ENCODE measurements at places on chromosomes 6 and 20.

DNA sequence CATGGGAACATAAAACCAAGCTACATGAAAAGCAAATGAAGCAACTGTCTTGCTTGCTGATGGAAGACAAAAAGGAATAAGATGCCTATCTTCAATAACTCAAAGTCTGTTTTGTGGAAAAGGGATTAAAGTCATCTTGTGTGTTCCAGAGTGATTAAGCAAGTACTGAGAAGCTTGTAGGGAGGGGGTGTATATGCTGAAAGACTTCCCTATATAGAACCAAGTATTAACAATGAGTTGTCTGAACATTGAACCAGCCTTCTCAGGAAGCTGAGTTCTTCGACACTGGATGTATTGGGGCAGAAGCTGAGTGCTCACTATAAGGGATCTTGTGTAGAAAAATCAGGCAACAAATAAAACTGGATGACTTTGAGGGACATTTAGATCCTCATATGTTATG lies 451.8 kb downstream of the CD83 start:
- H3K27ac ChIP-seq, result no peak overlapping the region
- H3K27me3 ChIP-seq, result no peaks in the 10 kb centered on the region

DNA sequence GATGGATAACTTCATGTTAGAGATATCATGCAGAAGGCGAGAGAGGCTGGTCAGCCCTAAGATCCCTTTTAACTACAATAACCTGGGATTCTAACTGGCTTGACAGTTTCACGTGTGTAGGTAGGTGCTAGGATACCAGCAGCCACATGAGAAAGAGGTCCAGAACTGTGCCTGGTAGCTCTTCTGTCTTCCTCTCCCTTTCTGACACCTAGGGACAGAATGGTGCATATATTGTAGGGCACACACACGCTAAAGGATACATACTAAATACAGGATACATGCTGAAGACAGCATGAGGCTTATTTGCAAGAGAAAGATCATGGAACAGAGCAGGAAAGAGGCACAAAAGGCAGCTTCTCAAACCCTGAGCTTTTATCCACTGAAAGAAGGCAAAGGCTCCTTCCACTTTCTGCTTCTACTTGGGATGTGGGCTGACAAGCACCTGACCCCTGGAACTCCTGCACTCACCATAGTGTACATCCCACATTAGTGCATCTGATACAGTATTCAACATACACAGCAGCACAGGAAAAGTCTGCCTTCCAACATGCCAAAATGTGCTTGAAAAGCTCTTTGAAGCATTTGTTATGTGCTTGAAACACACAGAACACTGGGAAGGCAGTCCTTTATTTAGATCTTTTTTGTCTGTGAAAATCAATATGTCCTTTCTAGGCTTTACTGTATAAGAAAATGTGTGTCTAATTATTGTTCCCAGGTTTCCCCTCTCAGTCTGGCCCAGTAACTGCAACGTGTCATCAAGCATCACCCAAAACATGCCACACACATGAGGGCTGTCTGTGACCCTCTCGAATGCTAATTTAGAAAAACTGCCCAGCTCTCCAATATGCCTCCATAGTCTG lies 3.2 kb downstream of the SLC22A23 start:
- no peaks in the 10 kb centered on the region for H3K4me1 ChIP-seq
- H3K36me3 ChIP-seq, result no peaks in the 10 kb centered on the region
- no peaks in the 10 kb centered on the region for H3K27me3 ChIP-seq
- DNase-seq, result no peak

- no peak overlapping the region for H3K27ac ChIP-seq
- no peaks in the 10 kb centered on the region for H3K27me3 ChIP-seq
- no peak for DNase-seq
- H3K4me1 ChIP-seq, result no peaks in the 10 kb centered on the region
- no peak overlapping the region for H3K4me3 ChIP-seq
These were observed 582.6 kb upstream of the MMS22L start for GRCh38 chr6:97865612-97866011.

DNA sequence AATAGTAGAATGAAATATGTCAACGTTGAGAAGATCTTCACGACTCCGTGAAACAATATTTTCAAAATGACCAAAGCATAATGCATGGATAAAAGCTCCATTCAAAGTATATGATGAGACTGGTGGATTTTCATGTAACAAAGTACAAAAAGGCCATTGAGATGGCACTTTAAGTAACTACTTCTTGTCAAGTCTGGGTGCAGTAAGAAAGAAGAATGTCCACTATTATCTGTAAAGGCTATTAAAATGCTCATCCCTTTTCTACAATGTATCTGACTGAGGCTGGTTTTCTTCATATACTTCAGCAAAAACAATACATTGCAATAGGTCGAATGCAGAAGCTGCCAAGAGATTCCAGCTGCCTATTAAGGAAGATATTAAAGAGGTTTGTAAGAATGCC lies 457.4 kb downstream of the PKHD1 start:
- no peak overlapping the region for H3K4me3 ChIP-seq
- no peak for DNase-seq
- no peaks in the 10 kb centered on the region for H3K4me1 ChIP-seq
- no peak overlapping the region for H3K27ac ChIP-seq
- H3K27me3 ChIP-seq, result no peaks in the 10 kb centered on the region

GRCh38 chr6:138765896-138766655 lies 7.5 kb upstream of the CCDC28A start:
- H3K4me1 ChIP-seq, result no peaks in the 10 kb centered on the region
- H3K36me3 ChIP-seq, result no peaks in the 10 kb centered on the region
- no peak for DNase-seq
- no peaks in the 10 kb centered on the region for H3K27me3 ChIP-seq
- H3K4me3 ChIP-seq, result no peak overlapping the region

- peak overlapping the region; percentile 83 for H3K4me3 ChIP-seq
- DNase-seq, result no peak
- no peaks in the 10 kb centered on the region for H3K27me3 ChIP-seq
These were observed 1.3 kb downstream of the CEP85L start for GRCh38 chr6:118649918-118650581.

GRCh38 chr6:3159805-3160781 lies 2.7 kb upstream of the TUBB2A start:
- no peak for DNase-seq
- H3K27ac ChIP-seq, result peak overlapping the region; percentile 21
- H3K4me1 ChIP-seq, result no peaks in the 10 kb centered on the region
- no peaks in the 10 kb centered on the region for H3K27me3 ChIP-seq
- no peak overlapping the region for H3K4me3 ChIP-seq
- no peaks in the 10 kb centered on the region for H3K36me3 ChIP-seq

DNA sequence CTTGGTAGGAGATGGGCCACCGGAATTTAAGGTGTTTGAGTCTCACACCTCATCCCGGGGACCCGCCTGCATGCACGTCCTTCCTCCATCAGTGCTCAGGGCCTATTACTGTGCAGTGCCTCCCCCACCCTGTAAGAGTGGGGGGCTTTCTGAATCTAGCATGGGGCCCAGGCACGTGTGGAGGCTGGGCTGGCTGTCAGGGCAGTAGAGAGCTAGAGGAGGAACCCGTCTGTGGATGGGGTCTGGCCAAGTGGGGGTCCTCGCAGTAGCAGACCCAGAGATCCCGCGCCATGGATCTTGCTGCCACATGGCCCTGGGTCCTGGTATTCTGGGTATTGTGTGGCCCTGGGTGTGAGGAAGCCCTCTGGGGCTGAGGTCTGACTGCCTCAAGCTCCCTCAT lies 42.9 kb downstream of the SRC start:
- H3K27me3 ChIP-seq, result no peaks in the 10 kb centered on the region
- no peak overlapping the region for H3K27ac ChIP-seq
- no peaks in the 10 kb centered on the region for H3K36me3 ChIP-seq
- H3K4me3 ChIP-seq, result no peak overlapping the region
- no peaks in the 10 kb centered on the region for H3K4me1 ChIP-seq

- no peak for DNase-seq
- peaks cover 6% of the 10 kb centered on the region for H3K4me1 ChIP-seq
- no peaks in the 10 kb centered on the region for H3K36me3 ChIP-seq
- no peak overlapping the region for H3K27ac ChIP-seq
- no peaks in the 10 kb centered on the region for H3K27me3 ChIP-seq
These were observed 31.7 kb downstream of the MAP3K4 start for GRCh38 chr6:161023316-161023715.

DNA sequence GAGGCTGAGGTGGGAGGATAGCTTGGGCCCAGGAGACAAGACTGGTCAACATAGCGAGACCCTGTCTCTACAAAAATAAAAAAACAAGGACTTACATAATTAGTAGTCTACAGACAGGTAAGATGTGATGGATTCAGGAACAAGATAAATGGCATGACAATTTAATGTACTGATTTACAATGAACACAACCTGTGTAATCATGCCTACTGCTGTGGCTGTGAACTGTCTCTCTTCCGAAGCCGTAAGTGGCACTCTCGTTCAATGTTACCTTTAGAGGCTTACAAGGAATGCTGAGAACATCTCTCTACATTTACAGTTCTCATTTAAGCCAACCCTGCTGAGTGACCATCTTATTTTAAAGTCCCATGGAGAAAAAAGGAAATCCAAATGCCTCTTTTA lies 134.8 kb upstream of the PRDM1 start:
- no peaks in the 10 kb centered on the region for H3K36me3 ChIP-seq
- H3K27ac ChIP-seq, result no peak overlapping the region
- no peaks in the 10 kb centered on the region for H3K27me3 ChIP-seq
- no peaks in the 10 kb centered on the region for H3K4me1 ChIP-seq
- no peak overlapping the region for H3K4me3 ChIP-seq

DNA sequence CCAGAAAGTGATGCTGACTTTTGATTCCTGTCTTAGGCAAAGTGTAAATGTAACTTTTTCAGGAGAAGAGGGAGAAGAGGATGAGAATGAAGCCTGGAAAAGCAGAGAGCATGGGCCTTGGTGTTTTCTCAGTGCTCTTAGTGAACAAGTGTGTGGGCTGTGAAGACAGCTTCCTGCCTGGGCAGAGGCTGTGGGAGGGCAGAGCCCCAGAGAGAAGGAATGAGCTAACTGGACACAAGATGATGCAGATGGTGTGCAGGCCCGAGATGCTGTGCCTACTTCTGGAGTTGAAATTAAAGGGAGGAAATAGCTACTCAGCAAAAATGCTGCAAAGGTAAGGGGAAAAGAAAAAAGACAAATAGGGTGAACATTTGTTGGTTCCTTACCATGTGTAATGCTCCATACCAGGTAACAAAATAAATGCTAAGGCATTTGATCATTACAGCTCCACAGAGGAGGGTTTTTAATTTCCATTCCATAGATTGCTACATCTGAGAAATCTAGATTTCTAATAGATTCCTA lies 87.0 kb upstream of the CEP162 start:
- H3K36me3 ChIP-seq, result no peaks in the 10 kb centered on the region
- no peak for DNase-seq
- H3K27ac ChIP-seq, result no peak overlapping the region

DNA sequence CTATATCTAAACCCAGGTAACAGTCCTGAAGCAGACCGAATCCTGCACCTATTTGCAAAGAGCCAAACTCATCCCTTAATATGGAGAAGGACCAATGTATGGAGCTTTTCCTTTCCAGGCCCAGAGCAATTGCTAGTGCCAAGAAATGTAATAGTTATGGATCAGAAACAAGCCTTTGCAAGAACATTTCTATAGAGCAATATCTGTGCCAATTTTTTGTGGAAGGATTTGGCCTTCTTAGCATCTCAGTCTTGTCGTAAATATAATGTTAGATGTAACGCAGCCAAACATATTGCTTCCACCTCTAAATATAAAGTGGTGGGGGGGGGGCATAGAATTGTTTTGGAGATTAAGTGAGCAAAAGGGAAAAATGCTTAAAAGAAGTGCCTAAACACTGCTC lies 2.7 kb downstream of the KIAA0408 start:
- DNase-seq, result no peak
- no peaks in the 10 kb centered on the region for H3K4me1 ChIP-seq
- no peak overlapping the region for H3K4me3 ChIP-seq
- H3K36me3 ChIP-seq, result no peaks in the 10 kb centered on the region

DNA sequence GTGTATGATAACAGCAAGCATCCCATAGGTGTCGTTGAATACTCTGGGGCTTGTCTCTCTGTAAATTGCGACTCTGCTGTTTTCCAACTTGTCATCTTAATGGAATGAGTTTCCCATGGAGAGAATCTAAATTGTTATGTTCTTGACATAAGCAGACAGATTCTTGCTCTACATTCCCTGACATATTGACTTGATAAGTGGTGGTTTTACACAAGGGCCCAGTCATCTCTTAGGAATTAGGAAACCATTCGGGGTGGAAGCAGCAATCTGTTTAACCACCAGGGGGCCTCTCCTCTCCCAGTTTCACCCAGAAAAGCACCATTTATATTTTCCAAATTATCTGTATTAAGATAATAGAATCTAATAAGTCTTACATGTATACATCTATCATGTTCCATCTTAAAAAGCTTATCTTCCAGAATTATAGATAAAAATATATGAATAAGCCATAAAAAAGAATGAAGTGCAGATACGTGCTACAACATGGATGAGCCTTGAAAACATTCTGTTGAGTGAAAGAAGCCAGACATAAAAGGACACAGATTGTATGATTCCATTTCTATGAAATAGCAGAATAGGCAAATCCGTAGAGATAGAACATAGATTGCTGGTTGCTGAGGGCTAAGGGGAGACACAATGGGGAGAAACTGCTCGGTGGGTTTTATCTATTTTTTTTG lies 23.1 kb upstream of the MROH8 start:
- no peak overlapping the region for H3K4me3 ChIP-seq
- H3K27me3 ChIP-seq, result no peaks in the 10 kb centered on the region
- H3K36me3 ChIP-seq, result no peaks in the 10 kb centered on the region
- H3K4me1 ChIP-seq, result no peaks in the 10 kb centered on the region

DNA sequence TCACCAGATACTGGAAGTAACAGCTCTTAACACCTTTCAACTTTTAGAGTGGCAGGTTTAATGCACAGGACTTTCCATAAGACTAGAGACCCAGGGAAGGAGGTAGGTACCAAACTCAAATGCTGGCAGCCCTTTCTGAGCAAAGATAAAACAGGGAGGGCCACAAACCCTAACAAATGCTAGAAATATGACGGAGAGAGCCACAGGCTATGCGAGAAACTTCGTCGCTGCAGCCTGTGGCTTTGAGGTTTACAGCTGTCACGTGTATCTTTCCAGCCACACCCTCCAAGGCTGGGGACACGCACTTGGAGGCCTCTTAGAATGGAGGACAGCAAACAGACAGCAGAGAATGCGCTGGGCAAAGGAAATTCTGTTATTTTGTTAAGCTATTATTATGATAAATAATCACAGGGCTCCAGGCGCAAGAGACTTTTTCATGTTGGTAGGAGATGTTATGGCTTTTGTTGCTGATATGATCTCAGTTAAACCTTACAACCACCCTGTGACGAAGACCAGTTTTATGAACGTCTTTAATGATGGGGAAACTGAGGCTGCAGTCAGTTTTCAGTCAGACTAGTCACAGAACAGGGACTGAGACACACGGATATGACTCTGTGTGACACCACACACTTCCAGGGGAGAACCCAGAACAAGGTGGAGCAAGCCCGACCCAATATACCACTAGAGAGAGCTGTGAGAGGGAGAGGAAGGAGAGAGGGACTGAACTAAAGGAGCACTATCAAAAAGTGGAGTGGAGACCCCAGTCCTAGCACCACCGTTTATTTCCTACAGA lies 2.0 kb downstream of the TRAM2 start:
- no peaks in the 10 kb centered on the region for H3K27me3 ChIP-seq
- H3K36me3 ChIP-seq, result no peaks in the 10 kb centered on the region
- no peak for DNase-seq
- peak overlapping the region; percentile 69 for H3K4me3 ChIP-seq
- peak overlapping the region; percentile 99 for H3K27ac ChIP-seq

GRCh38 chr6:169139179-169139971 lies 114.3 kb downstream of the THBS2 start:
- H3K36me3 ChIP-seq, result no peaks in the 10 kb centered on the region
- H3K4me1 ChIP-seq, result no peaks in the 10 kb centered on the region
- no peak overlapping the region for H3K4me3 ChIP-seq
- no peaks in the 10 kb centered on the region for H3K27me3 ChIP-seq
- no peak overlapping the region for H3K27ac ChIP-seq

- H3K27me3 ChIP-seq, result no peaks in the 10 kb centered on the region
- no peak for DNase-seq
- no peak overlapping the region for H3K4me3 ChIP-seq
- H3K36me3 ChIP-seq, result no peaks in the 10 kb centered on the region
- H3K27ac ChIP-seq, result no peak overlapping the region
These were observed 143.1 kb downstream of the ADGRG6 start for GRCh38 chr6:142444881-142445301.

Measured in uterus (tissue), 4 donors.